ENCODE measurements at places on chromosomes 5 and 9.

- DNase-seq, result no peak
These were observed 159.3 kb downstream of the TMC1 start for GRCh38 chr9:72680593-72681282.

- no peak for DNase-seq
These were observed 93.2 kb upstream of the OSMR start for GRCh38 chr5:38752622-38753021.

- DNase-seq, result no peak
These were observed 356.4 kb upstream of the CCNH start for GRCh38 chr5:87769157-87769556.

GRCh38 chr9:78133751-78134150 is 102.1 kb upstream of the CEP78 start:
- DNase-seq, result no peak

DNA sequence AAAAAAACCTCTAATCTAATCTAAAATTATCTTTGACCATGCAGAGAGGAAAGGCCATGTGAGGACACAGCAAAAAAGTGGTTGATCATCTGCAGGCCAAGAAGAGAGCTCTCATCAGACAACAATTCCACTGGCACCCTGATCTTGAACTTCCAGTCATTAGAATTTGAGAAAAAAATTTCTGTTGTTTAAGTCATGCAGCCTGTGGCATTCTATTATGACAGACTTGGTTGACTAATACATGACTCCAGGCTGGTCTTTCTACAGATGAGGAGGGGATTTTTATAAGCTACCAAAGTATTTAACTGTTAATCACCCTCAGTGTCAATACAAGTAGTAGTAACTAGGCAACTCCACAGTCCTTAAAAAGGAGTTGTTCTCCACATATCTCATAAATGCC is 358.5 kb upstream of the RGMB start:
- DNase-seq, result peak; percentile 18

GRCh38 chr5:147659166-147659929 is 123.2 kb downstream of the JAKMIP2 start:
- no peak for DNase-seq

DNA sequence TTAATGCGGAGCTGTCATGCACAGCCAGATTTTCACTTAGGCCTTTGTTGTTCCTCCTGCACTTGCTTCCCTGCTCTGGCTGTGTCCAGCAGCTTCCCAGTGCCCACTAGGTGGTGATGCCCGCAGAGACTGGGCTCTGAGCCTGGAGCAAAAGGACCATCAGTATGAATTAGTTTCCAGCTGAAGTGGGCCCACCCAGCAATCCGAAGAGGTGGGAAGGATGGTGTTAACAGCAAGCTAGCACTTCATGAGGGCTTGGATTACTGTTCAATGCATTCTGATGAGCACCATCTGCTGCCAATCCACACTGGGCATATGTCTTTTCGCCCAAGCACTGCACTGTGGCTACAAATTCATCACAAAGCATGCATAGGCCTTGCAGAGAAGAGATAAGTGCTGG is 459.1 kb downstream of the SPOCK1 start:
- no peak for DNase-seq

DNA sequence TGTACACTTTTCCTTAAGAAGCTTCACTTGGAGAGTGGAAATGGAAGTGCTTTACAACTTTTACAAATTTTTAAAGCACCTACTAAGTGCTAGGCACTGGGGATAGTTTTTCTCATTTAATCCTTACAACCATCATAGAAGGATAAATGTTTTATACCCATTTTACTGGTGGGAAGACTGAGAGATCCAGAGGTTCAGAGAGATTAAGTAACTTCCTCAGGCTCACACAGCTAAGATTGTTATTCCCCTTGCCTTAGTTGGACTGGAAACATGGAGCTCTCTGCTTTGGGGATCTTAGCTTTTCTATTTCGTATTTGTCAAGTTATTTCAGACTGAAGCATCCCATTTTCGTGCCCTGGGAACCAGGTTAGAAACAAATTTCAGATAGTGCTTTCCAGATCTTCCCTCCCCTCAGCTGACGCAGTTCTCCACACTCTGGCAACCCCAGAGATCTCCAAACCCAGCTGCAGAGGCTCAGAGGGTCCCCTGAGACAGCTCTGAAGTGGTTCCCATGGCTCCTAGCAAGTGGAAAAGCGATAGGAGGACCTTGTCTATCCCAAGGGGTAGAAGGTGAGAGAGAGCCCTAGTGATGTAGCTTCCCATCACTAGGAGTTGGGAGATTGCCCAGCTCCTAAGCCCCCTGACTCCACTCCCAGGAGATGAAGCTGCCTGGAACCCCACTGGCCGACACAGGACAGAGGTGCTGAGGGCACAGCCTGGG is 16.2 kb upstream of the GABBR2 start:
- no peak for DNase-seq

DNA sequence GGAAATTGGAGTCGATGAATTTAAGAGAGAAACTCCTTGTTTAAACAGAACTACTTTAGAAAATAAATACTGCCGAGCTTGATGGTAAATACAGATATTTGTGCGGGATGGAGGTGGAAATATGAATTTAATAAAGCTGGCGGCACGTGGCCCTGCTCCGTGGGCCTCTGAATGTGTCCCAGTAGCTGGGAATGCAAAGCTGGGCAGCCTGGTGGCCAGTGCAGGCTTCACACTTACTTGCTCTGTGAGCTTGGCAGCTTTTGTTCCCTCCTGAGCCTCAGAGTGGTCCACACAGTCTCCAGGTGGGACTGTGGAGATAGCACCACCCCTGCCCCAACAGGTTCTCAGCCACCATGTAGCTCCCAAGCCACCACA is 45.9 kb downstream of the BARX1 start:
- DNase-seq, result no peak

DNA sequence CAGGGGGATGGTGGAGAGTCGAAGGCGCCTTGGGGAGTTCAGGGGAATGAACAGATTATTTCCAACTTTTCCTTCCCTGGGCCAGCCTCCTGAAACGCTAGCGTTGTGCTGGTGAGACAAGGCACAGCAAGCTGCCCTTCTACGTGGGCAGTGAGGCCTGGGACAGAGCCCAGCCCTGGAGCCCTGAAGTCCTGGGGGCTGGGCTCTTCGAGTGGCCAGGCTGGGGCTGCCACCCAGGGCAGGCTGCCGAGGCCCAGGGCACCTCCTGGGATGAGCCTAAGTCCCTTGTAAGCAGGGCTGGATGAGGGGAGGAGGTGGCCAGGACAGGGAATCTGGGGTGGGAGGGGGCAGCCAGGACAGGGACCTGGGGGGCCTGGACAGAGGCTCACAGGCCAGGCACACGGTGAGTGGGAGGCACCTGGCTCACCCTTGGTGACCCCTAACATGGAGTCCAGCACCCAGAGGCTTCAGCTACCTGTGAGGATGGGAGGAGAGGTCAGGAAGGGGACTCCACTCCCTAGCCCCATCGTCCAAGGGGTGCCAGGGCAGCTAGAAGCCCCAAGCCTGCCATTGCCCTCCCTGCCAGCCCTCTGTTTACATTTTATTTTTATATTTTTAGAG is 1.3 kb upstream of the LCN12 start:
- no peak for DNase-seq

GRCh38 chr5:165405340-165405739 is 1899.9 kb downstream of the MAT2B start:
- DNase-seq, result no peak

DNA sequence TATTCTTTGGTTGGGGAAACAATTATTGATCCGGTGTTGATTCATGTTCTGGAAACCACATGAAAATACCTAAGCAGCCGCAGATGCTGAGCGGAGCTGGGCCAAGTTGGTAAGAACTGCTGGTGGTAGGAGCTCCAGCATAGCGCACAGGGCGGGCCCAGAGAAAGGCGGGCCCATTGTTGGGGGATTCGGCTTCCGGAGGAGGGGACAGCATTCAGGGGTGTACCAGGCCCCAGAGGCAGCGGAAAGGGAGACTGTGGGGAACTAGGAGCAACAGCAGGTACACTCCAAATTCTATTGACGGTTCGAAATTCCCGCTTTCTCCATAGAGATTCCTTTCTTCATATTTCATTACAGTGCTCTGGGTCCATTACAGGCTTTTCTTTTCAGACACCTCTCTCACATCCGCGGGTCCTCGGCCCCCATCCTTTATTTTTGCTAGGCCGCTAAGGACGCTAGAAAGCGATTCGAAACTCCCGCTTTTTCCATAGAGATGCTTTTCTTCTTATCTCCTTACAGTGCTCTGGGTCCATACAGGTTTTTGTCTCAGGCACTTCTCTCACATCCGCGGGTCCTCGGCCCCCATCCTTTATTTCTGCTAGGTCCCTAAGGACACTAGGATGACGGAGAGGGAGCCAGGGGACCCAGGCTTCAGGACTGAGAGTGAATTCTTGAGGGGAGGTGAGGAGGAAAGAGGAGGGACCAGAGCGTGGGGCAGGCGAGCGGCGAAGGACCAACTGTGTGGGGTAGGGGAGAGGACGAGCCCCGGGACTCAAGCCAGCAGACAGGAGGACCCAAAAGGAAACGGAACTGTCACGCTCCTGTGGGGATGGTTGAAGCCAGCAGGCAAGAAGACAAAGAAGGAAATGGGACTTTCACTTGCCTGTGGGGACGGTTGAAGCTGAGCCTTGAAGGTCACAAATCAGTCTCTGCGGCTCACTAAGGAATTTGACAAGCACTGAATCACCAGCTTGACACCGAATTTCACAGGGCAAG is at the start of gene CCDC152:
Gene CCDC152 (plus strand): TSS at position 213 of the 996 bp plus-strand sequence. CDS start 2,304 bp downstream, outside the sequence.
- DNase-seq, result peak; percentile 25

GRCh38 chr5:125874057-125874456 is 549.2 kb upstream of the GRAMD2B start:
- DNase-seq, result no peak

GRCh38 chr5:32600054-32600622 is 14.8 kb downstream of the SUB1 start:
- DNase-seq, result peak; percentile 68

DNA sequence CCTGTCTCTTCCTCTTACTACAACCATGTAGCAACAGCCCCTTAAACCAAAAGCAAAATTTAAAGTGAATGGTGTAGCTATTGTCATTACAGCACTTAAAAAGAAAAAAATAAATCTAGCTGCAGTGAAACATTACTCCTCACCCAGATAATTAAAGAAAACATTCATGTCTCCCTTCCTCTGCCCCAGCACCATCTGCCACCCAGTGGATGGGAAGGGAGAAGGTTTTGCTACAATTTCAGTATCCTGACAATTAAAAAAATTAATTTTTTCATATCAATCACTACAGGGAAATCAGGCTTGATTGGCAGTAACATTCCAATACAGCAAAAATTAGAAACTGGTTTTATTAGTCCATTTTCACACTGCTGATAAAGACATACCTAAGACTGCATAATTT is 147.4 kb upstream of the PUM3 start:
- no peak for DNase-seq

DNA sequence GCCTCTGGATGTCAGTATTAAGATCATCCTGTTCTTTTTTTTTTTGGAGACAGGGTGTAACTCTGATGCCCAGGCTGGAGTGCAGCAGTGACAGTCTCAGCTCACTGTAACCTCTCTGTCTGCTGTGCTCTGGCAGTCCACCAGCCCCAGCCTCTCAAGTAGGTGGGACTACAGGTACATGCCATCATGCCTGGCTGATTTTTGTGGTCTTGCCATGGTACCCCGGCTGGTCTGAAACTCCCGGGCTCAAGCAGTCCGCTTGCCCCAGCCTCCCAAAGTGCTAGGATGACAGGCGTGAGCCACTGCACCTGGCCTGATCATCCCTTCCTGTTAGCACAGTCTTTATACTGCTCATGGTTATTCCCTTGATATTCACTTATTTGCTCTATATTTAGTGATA is 3.5 kb downstream of the KDM4C start:
- no peak for DNase-seq

- no peak for DNase-seq
These were observed 1070.3 kb upstream of the CDH18 start for GRCh38 chr5:21058289-21058688.

GRCh38 chr5:154972476-154973080 is 31.7 kb downstream of the MRPL22 start:
- DNase-seq, result peak; percentile 29

- DNase-seq, result peak; percentile 68
These were observed 10.6 kb downstream of the HMCN2 start for GRCh38 chr9:130276121-130276520.

DNA sequence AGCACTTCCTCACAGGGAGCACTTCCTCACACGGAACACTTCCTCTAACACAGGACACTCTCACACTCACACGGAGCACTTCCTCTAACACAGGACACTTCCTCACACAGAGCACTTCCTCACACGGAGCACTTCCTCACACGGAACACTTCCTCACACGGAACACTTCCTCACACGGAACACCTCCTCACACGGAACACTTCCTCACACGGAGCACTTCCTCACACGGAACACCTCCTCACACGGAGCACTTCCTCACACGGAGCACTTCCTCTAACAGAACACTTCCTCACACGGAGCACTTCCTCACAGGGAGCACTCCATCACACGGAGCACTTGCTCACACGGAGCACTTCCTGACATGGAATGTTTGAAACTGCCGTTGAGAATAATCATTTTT is 13.4 kb downstream of the POMT1 start:
- no peak for DNase-seq

DNA sequence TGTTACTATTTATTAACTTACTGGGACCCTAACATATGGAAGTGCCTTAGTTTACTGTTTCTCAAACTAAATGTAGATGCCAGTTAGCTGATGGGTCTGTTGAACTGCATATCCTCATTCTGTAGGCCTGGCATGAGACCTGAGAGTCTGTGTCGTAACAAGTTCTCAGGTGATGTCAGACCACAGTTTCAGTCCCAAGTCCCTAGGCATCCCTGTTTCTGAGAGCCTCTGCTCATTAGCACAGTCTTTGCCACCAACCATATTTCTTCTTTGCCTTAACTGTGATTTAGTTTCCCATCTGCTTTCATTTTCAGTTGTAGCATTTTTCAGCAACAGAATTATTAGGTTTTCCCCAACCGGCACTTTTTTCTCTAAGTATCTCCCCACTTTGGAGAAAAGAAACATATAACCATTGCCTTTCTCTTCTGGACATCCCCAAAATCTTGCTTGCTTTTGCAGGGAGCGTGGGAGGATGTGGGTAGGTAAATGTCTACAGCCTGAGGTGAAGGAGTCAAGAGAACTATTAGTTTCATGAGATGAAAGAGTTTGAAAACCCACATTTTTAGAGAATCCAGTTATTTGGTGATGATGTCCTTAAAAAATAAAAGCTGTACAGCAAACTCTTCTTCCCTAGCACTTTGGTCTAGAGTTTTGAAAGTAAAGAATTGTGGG is 74.6 kb downstream of the NUDT12 start:
- no peak for DNase-seq

GRCh38 chr9:134624621-134625181 is 16.9 kb upstream of the COL5A1 start:
- peak; percentile 61 for DNase-seq

- DNase-seq, result no peak
These were observed 33.2 kb downstream of the SHB start for GRCh38 chr9:38035873-38036272.

- no peak for DNase-seq
These were observed 21.0 kb downstream of the TNFSF15 start for GRCh38 chr9:114784721-114785279.

All from HTR-8/SVneo (cell line).